ENCODE measurements at places on chromosomes 7 and 10. TPM values are rescaled to one million over a fixed set of nuclear protein-coding genes. Genes with fewer than 3 reads are reported as not detected.

DENND2A gene
- total RNA-seq, result 17.4 TPM

C10orf95 gene
- total RNA-seq, result not detected

MMRN2 gene
- total RNA-seq, result 57.2 TPM

PROSER2 gene
- total RNA-seq, result 8.1 TPM

CTNNA3 gene
- total RNA-seq, result 0.98 TPM

FGL2 gene
- 7.4 TPM for total RNA-seq

AKR1C1 gene
- total RNA-seq, result 73.7 TPM

SPDYE2B gene
- total RNA-seq, result not detected

GRID1 gene
- 7.1 TPM for total RNA-seq

PTPRN2 gene
- 7.4 TPM for total RNA-seq

NUB1 gene
- 46.2 TPM for total RNA-seq

GPR141 gene
- not detected for total RNA-seq

CFTR gene
- total RNA-seq, result not detected

ANXA8L1 gene
- 179 TPM for total RNA-seq

ITIH5 gene
- 20.4 TPM for total RNA-seq

SLC26A3 gene
- total RNA-seq, result not detected

GDF10 gene
- total RNA-seq, result 1.7 TPM

TCF7L2 gene
- 44.4 TPM for total RNA-seq

All from vagina (tissue), 2 donors.